ENCODE measurements at places on chromosomes 6 and 20. TPM values are rescaled to one million over a fixed set of nuclear protein-coding genes. Genes with fewer than 3 reads are reported as not detected.

CCDC170 gene
- under 0.01 TPM for total RNA-seq

AVP gene
- total RNA-seq, result not detected

TNXB gene
- total RNA-seq, result 0.13 TPM

SERPINB6 gene
- total RNA-seq, result 130 TPM

DEFB132 gene
- total RNA-seq, result not detected

MAPK13 gene
- total RNA-seq, result 1.9 TPM

CRISP2 gene
- not detected for total RNA-seq

SGK2 gene
- 0.53 TPM for total RNA-seq

RIMS4 gene
- total RNA-seq, result not detected

LCA5 gene
- total RNA-seq, result 7.3 TPM

PPP1R14C gene
- total RNA-seq, result not detected

SNAI1 gene
- 3.7 TPM for total RNA-seq

RUNX2 gene
- total RNA-seq, result not detected

SLC52A3 gene
- total RNA-seq, result 0.07 TPM

ZC3H12D gene
- not detected for total RNA-seq

HDGFL1 gene
- total RNA-seq, result not detected

SLC17A2 gene
- not detected for total RNA-seq

MYLK4 gene
- 0.40 TPM for total RNA-seq

ARHGAP40 gene
- 0.13 TPM for total RNA-seq

OPRM1 gene
- not detected for total RNA-seq

IMPG1 gene
- total RNA-seq, result not detected

ACTR5 gene
- 10.0 TPM for total RNA-seq

CNBD2 gene
- 5.6 TPM for total RNA-seq

RPS21 gene
- total RNA-seq, result 794 TPM

HRH3 gene
- total RNA-seq, result not detected

TBPL1 gene
- total RNA-seq, result 34.7 TPM

LAMP5 gene
- 0.66 TPM for total RNA-seq

COL12A1 gene
- total RNA-seq, result 16.1 TPM

PSORS1C2 gene
- total RNA-seq, result not detected

SIM1 gene
- total RNA-seq, result under 0.01 TPM

FAM184A gene
- total RNA-seq, result 0.66 TPM

GABBR1 gene
- 16.2 TPM for total RNA-seq

GPLD1 gene
- total RNA-seq, result 0.43 TPM

Data from thoracic aorta endothelial cell (primary cell).